ENCODE measurements at places on chromosomes 1 and 21.

GRCh38 chr1:53071167-53071865, 9.3 kb downstream of the PODN start:
- peak; percentile 38 for DNase-seq

GRCh38 chr1:80385650-80386049, 1379.1 kb upstream of the ADGRL4 start:
- DNase-seq, result no peak

DNA sequence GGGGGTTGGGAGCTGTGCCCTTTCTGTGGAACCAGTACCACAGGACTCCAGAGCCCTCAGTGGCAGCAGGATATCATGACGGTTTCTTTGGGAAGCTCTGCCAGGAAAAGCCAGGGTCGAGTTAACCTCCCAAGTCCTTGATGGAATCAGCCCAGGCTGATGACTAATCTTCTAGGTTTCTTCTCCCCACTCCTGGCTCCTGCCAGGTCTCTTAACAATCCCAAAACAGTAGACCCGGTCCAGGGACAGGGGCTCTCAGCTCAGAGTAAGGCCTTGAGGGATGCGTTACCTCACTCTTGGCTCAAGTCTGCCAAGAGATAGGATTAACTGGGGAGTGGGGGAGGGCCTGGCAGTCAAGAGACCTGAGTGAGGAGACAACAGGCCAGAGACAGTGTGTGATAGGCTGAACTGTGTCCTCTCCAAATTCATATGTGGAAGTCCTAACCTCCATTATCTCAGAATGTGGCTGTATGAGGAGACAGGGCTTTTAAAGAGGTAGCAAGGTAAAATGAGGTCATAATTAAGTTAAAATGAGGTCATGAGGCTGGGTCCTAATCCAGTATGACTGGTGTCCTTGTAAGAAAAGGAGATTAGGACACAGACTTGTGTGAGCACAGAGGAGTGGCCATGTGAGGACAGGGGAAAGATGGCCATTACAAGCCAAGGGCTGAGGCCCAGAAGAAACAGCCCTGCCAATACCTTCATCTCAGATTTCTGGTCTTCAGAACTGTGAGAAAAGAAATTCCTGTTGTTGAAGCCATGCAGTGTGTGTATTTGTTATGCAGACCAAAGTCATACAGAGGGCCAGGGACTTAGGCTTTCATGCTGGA, 95.0 kb downstream of the BEND5 start:
- no peak for DNase-seq

- no peak for DNase-seq
Observed at GRCh38 chr1:219172821-219173220, 857 bp upstream of the LYPLAL1 start.

DNA sequence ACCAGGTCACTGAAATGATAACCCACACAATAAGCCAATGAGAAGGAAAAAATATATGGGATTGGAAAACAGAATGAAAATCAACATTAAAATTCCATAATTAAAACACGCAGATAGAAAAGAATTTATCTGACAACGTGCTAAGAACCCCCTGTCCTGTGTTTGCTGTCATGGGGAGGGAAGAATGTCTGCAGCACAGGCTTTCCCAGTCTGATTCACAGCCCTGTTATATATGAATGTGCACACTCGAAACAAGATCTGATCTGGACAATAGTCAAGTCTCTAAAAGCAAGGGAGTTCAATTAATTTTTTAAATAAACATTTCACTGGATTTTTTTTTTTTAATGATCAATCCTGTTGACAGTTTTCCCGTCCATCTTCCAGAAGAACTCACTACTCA, 220.0 kb downstream of the RERE start:
- DNase-seq, result no peak

- DNase-seq, result no peak
Observed at GRCh38 chr21:25005388-25005787, 601.9 kb downstream of the MRPL39 start.

- no peak for DNase-seq
Observed at GRCh38 chr1:78519446-78519845, 28.7 kb downstream of the PTGFR start.

GRCh38 chr1:183473217-183473536, 878 bp downstream of the SMG7 start:
- DNase-seq, result no peak

- no peak for DNase-seq
Observed at GRCh38 chr1:100502052-100502792, 35.7 kb upstream of the GPR88 start.

- no peak for DNase-seq
Observed at GRCh38 chr21:31363720-31364119, 19.7 kb upstream of the TIAM1 start.

- peak; percentile 79 for DNase-seq
Observed at GRCh38 chr21:43938751-43939442, 73.2 kb upstream of the TRAPPC10 start.

GRCh38 chr21:42151148-42151947, 67.6 kb upstream of the ABCG1 start:
- no peak for DNase-seq

DNA sequence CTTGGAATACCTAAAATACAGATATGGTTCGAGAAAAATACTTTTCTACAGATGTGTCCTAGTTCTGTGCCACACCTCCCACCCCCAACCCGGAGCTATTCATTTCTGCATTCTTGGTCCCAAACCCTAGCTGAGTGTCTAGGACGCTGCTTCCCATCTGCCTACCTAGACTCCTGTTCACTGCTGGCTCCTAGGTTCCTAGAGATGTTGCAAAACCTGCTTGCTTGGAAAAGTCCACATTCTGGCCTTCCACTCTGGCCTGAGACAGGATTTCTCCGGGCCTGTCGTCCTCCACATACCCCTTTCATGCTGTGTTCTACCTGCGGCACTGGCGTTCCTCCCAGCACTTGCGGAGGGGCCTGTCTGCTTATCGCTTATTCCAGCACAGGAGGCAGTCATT, 165.8 kb upstream of the CTTNBP2NL start:
- DNase-seq, result no peak

DNA sequence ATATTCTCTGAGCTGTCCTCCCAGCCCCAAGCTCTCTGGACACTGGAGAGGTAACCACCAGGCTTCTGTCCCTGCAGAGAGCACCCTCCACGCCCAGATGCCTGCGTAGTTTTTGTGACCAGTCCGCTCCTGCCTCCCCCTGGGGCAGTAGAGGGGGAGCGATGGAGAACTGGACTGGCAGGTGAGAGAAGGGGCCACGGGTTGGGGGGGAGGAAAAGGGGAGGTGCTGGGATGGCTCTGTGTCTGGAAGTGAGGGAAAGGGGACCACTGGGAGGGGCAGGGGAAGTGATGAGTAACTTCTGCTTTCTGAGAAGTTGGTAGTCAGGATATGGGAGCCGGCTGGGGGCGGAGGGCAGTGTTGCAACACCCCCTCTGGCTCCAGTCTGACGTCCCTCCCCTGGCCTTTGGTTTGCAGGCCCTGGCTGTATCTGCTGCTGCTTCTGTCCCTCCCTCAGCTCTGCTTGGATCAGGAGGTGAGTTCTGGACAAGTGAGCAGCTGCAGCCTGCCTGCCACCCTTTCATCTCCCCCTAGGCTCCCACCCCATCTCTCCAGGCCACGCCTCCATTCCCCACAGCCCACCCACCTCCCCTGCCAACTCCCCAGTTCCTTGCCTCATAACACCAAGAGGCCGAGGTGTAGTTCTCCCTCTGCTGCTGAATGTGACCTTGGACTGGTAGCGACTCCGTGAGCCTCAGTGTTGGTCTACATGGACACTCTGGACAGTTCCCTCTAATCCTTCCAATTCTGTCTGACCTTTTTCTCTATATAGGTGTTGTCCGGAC, 3.1 kb downstream of the ADAMTSL4 start:
- peak; percentile 87 for DNase-seq

- DNase-seq, result peak; percentile 49
Observed at GRCh38 chr1:79373481-79374125, 367.1 kb upstream of the ADGRL4 start.

DNA sequence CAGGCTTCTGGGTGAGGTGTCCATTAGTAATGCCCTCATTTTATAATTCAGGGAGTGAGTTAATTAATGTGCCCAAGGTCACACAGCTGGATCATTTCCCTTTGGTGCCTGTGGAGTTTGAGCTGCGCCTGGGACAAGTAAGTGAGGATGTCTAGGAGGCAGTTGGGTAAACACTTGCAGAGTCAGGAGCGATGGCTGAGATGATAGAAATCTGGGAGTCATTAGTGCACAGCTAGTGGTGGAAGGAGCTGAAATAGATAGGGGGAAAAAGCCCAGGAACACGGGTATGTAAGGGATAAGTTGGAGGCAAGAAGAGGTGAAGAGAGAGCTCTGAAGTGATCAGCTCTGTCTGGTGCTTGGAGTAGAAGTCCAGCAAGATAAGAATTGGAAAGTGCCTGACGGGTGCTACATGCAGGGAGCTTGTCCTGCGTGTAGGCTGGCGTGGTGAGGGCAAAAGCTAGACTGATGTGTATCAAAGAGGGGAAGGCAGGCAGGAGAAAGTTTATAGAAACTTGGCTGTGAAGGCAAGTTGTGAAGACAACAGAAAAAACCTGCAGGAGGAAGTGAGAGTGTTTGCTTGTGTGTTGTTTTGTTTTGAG, 1.7 kb upstream of the SCAF4 start:
- no peak for DNase-seq

DNA sequence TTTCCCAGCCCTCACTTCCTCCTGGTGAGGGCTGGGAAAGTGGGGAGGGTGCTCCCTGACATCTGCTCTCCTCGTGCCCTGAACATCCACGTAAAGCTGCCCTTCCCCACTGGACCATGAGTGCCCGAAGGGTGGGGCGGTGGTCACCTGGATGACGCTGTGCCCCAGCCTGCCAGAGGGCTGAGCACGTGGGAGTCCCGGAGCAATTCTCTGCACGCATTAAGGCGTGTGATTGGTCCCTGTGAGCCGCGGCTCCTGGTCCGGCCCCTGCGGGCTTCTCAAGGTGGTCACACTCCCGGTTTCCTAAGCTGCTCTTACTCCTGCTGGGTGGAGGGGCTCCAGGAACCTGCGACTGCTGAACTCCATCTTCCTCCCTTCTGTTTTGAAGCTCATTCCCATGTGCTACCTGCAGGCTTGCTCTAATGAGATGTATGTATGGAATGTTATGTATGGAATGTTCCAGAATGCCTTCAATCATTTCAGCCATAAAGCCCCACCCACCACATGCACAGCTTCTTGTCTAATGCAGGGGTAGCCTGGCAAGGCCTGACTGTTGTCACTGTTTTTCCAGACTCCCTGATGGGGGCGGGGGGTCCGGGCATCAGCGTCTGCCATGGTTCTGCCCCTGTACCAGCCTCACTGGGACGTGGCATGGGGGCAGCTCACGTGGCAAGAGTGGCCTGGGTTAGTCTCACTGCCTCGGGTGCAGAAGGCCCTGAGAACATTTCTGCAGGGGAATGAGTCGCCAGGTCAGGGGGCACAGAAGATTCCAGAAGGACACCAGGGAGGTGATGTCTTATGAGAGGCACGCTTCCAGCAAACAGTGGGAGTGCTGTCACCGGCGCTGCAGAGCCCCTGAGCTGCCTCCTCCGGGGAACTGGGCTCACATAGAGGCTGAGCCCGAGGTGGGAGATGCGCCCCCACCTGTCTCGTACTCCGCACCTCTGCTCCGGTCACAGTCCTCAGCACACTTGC, 19.4 kb downstream of the KRTAP10-1 start:
- DNase-seq, result no peak

DNA sequence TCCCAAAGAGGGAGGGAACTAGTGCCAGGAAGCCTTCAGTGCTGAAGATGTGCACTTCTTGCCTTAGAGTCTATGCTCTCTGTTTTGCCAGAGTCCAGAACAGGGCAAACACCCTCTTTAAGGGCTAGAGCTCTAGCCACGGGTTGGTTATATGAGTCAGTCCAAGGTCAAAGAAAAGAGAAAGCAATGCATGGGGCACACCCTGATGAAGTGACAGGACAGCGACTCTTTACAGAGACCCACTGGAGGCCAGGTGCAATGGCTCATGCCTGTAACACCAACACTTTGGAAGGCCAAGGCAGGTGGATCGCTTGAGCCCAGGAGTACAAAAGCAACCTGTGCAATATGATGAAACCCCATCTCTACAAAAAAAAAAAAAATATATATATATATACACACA, 86.1 kb downstream of the TGFBR3 start:
- no peak for DNase-seq

- DNase-seq, result no peak
Observed at GRCh38 chr1:167706931-167707877, 14.6 kb upstream of the MPZL1 start.

GRCh38 chr1:206808615-206809014, 36.3 kb upstream of the IL10 start:
- DNase-seq, result no peak
